ENCODE measurements at places on chromosomes 6 and 20.

DNA sequence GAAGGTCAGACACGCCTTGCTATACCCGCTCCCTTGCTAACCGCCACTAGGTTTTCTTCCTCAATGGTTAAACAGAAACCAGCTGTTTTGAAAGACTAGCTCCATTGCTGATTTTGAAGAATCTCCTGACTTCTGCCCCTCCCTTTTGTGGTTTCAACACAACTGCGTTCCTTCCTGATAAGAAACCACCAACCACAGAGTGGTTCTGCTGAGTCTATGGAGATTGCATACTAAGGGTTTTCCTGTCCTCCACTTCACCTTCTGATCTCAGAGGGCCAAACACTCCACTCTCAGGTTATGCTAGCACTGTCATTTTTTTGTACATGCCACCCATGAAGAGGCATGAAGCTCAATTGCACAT is 207.9 kb downstream of the MYLK4 start:
- DNase-seq = peak; percentile 43

GRCh38 chr6:18405477-18406293 is 18.5 kb downstream of the RNF144B start:
- DNase-seq = no peak

- no peak for DNase-seq
These were observed 269.9 kb downstream of the ALDH8A1 start for GRCh38 chr6:134680021-134680420.

DNA sequence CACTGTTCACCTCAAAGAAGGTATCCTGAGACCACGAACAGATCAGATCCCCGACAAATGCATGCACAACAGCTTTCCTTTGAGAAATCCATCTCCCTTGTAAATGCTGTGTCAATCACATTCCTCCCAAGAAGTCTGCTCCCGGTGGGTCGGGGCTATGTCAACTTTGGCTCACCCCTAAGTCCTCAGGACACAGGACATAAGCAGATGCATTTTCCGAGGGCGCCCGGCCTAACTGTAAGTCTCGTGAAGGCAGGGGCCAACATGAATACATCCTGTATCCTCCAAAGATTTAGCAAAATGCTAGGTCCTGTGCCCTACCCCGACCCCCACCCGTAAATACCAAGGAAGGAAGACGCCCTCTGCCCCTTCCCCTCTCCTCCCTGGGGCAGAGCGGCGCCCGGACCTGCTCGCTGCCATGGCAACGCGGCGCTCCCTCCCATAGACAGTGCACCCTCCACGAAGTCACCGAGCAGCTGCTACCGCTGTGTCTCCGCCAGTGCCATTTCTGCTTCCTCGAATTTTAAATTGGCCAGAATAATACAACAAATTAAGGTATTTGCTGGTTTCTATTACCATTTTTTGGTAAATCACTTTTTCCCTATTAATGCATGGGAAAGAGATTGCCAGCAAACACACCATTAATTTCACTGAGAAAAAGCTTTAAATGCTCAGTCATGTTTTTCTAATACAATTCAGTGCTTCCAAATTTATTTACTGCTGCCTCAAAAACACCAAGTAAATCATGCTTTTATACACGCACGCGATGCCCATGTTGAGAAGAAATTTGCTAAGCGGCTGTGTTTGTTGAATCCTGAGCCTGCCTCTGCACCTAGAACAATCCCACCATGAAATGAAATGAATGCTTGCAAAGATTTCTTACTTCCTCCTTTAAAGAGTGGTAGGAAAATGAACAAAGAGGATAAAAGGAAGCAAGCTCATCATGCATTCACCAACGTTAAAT is 100.6 kb downstream of the PCSK2 start:
- DNase-seq = no peak

- DNase-seq = no peak
These were observed 10.7 kb upstream of the HDDC2 start for GRCh38 chr6:125312478-125312877.

DNA sequence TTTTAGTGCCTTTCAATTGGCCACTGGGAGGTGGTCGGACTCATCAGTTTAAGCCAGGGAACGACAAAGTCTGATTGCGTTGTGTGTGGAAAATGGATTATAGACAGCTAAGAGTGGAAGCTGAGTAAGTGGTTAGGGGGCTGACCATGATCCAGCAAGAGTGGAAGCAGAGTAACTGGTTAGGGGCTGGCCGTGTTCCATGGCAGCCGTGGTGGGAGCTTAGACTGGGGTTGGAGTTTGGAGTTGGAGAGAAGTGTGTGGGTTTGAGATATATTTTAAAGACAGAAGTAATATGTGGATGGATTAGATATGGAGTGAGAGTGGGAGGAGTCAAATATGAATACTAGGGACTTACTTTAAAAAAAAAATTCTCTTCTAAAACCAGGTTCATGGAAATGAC is 41.7 kb downstream of the LRRN4 start:
- DNase-seq = no peak

DNA sequence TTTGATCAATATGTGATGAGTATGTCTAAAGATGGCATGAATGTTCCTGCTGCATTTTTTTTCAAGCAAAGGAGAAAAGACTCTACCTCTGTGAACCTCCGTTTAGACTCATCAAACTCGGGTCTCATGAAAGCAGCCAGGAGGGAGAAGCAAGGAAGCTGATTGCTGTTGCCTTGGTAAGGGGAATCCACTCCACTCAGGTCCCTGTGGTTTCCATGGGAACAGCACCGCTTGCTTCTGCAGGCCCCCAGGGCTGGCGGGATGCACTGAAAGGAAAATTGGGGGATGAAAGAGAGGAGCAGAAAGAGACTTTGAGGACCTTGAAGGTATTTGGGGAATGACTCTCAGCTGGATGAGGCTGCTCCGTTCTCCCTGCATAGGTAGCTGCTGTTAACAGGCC is 249.6 kb upstream of the RIN2 start:
- no peak for DNase-seq

GRCh38 chr6:33139596-33140206 is 52.6 kb downstream of the COL11A2 start:
- no peak for DNase-seq

- no peak for DNase-seq
These were observed 559.6 kb downstream of the RFPL4B start for GRCh38 chr6:112906726-112907125.

DNA sequence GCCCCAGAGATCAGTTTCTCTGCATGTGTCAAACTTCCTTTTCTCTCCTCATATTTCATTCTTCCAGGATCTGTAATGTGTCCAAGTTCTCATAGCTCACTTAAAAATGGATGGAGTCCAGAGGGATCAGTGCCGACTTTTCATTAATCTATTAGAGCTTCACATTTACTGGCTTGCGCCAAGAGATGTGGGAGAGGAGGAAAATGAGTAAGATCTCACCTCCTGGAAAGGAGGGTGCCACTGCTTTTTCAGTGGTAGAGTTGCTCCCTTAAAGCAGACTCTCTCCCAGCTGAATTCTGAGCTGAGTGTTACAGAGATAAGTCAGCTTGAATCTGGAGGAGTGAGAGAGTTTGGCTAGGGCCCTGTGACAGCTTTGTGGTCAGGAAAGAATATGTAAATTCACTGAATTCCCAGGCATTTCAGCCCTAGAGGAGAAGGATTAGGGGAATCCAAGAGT is 175.9 kb downstream of the SOX4 start:
- no peak for DNase-seq

DNA sequence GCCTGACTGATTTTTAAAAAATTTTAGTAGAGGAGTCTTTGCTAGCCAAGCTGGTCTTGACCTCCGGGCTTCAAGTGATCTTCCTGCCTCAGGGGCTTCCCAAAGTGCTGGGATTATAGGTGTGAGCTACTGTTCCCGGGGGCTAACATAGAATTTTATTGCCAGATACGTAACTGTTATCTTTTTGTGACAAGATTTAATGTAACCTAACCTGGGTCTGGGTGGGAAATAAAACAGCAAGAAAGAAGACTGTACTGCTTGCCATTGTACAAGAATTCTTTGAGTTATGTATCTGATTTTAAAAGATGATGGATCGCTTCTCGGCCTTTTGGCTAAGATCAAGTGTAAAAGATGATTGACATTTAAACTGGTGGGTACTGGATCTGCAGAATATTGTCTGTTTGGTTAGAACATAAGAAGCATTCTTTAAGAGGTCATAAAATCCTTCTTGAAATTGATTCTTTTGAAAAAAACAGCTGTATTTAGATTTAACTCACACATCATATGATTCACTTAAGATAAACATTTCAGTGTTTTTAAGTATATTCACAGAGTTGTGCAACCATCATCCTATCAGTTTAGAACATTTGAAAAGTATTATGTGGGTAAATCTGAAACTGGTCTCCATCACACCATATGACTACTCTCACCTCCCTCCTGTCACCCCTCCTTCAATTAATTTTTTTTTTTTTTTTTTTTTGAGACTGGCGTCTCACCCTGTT is 21.6 kb downstream of the TPX2 start:
- DNase-seq = no peak

DNA sequence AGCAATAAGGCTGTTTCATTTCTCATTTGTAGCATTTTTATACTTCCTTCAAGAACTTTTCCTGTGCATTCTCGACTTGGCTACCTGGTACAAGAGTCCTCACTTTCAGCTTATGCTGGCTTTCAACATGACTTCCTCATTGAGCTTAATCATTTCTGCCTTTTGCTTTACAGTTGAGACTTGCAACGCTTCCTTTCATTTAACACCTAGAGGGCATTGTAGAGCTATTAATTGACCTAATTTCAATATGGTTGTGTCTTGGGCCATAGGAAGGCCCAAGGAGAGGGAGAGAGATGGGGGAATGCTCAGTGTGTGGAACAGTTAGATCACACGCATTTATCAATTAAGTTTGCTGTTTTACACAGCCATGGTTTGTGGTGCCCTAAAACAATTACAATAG is 37.2 kb downstream of the SLC22A2 start:
- no peak for DNase-seq

- DNase-seq = no peak
These were observed 69.8 kb upstream of the FAM184A start for GRCh38 chr6:119148098-119148824.

GRCh38 chr20:40120827-40121226 is 568.2 kb downstream of the MAFB start:
- no peak for DNase-seq

DNA sequence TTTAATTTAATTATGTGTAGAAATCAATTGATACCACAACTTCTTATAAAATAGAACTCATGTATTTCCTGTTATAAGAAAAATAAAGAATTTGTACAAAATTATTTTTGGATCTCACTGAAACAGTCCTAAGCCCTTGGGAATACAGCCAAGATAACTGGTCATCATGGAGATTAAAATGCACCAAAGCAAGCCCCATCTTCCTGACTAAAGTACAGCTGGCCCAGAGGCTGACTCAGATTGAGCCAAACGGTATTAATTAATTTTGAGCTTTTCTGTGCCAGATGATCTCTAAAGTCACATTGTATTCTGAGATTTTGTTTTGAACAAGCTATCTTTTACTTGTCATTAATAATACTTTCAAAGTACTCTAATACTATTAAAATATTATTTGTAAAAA is 978.5 kb downstream of the TBC1D32 start:
- no peak for DNase-seq

GRCh38 chr6:11098004-11098403 is 4.4 kb downstream of the SMIM13 start:
- no peak for DNase-seq

GRCh38 chr6:20931093-20931492 is 396.8 kb downstream of the CDKAL1 start:
- no peak for DNase-seq

DNA sequence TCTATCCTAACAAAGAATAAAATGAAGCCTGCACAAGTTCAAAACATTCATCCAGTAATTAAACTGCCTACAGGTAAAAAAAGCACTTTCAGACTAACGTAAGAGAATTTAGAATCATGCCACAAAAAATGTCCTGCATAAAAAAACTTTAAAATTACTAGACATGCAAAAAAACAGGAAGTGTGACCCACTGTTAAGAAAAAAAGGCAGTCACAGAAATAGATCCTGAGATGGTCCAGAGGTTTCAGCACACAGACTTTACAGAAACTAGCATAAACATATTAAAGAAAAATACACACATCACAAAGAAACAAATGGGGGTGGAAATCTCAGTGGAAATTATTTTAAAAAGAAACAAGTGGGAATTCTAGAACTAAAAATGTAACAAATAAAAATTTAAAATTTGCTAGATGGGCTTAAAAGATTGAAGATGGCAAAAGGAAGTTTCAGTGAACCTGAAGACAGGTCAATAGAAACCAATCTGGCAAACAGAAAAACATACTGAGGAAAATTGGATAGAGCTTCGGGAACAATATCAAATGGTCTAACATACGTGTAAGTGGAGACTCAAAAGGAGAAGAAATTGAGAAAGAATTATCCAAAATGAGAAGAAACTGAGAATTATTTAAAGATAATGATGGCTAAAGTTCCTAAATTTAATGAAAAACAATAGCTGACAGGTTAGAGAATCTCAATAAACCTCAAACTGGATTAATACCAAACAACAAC is 3.4 kb upstream of the ZNF133 start:
- no peak for DNase-seq

GRCh38 chr20:37337208-37337991 is 8.5 kb upstream of the SRC start:
- no peak for DNase-seq

DNA sequence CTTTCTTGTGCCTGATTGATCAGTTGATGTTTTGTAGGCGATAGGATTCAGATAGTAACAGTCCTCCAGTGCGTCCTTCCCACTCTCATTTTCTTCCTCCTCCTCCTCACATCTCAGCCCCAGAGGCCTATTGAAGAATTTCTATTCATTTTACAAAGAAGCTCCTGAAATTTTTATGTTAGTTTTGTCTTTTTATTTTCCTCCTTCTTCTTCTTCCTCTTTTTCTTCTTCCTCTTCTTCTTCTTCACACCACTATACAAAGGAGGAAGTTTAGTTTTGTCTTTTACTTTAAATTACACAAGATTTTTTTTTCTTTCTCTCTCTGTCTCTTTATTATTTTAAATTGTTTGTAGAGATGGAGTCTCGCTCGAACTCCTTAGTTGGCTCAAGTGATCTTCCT is 19.1 kb downstream of the BTN2A1 start:
- no peak for DNase-seq

DNA sequence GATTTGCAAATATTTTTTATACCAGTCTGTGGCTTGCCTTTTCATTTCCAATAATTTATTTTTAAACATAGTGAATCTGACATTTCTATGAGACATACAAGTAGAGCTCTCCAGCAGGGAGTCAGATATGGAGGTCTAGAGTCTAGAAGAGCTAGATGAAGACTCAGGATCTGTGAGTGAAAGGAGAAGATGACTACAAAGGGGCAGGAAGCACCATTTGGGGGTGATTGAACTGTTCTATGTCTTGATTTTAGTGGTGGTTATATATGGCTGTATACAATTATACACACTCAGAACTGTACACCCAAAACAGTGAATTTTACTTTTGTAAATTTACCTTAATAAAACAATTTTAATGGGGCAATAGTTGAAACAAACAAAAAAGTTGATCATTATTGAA is 127.9 kb upstream of the BACH2 start:
- no peak for DNase-seq

All from CD4-positive, alpha-beta T cell treated with Interleukin-6 at 100 ng/mL for 8 hours (primary cell).